Aorta (tissue), 5 donors: ENCODE measurements at places on chromosomes 3 and 15. TPM values are rescaled to one million over a fixed set of nuclear protein-coding genes. Genes with fewer than 3 reads are reported as not detected.

The IQCF5 gene
- not detected for total RNA-seq

DNA sequence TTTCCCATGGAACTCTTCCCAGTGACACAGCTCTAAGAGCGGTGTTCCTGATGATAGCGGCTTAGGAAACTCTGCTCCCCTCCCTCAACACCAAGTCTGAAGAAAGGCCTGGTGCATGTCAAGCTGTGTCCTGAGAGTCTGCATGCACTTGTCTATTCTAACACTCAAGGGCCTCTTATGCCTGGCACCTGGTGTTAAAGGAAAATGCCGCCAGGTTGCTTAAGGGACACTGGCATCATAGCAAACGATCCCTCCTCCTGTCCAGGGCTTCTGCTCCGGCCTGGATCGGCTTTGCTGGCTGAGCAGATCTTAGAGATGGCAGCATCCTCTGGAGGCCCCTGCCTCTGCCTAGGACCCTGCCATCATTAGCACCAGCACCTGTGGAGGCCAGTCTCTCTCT lies 121.7 kb downstream of the MEGF11 start:
- H3K27me3 ChIP-seq, result no peaks in the 10 kb centered on the region
- no peaks in the 10 kb centered on the region for H3K36me3 ChIP-seq
- H3K4me1 ChIP-seq, result no peaks in the 10 kb centered on the region

DNA sequence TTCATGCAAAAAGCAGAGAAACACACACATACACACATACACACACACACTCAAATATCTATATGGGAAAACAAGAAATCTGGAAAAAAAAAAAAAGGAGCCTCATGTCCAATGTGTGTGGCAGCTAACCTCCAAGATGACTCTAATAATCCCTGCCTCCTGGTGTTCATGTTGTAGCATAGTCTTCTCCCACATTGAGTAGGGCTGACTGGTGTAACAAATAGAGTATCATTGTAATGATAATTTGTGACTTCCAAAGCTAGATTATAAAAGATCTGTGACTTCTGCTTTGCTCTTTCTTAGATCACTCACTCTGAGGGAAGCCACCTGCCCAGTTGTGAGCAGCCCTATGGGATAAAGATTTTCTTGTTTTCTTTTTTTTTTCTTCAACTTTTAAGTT lies 130.9 kb upstream of the TNIK start:
- H3K4me1 ChIP-seq, result no peaks in the 10 kb centered on the region
- no peak overlapping the region for H3K4me3 ChIP-seq
- no peak for DNase-seq
- H3K36me3 ChIP-seq, result no peaks in the 10 kb centered on the region
- H3K27me3 ChIP-seq, result no peaks in the 10 kb centered on the region

DNA sequence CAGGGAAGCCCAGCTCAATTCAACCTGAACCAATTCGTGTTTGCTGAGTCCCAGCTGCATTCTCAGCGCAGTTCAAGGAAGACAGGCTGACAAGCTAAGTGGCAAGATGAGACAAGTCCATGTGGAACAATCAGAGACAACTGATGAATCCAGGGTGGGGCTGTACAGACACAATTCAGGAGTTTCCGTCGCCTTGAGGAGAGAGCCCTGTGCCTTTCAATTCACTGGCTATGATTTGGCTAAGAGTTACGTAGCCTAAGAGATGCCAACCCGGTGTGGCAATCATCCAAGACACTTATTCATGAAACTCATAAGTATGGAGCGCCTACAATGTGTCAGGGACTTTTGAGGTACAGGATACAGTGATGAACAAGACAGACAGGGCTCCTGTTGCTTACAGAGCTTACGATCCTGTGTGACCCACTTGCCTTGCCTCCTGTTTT lies 15.5 kb upstream of the ZBED2 start:
- H3K36me3 ChIP-seq, result no peaks in the 10 kb centered on the region
- DNase-seq, result no peak
- no peaks in the 10 kb centered on the region for H3K4me1 ChIP-seq
- no peak overlapping the region for H3K4me3 ChIP-seq

DNA sequence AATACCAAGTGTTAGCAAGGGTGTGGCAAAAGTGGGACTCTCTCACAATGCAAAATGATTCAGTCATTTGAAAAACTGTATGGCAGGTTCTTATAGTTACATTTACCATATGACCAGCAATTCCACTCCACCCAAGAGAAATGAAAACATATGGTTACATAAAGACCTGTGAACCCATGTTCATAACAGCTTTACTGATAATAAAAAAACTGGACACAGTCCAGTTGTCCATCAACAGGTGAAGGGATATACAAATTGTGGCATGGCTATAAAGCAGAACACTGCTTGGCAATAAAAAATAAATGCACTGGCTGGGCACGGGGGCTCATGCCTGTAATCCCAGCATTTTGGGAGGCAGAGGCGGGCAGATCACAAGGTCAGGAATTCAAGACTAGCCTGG lies 30.8 kb downstream of the RAD18 start:
- no peak for DNase-seq
- no peak overlapping the region for H3K27ac ChIP-seq
- peaks cover 2% of the 10 kb centered on the region for H3K4me1 ChIP-seq
- no peaks in the 10 kb centered on the region for H3K27me3 ChIP-seq
- no peak overlapping the region for H3K4me3 ChIP-seq

- peaks cover 5% of the 10 kb centered on the region for H3K36me3 ChIP-seq
- H3K4me3 ChIP-seq, result no peak overlapping the region
- H3K27me3 ChIP-seq, result no peaks in the 10 kb centered on the region
- no peak overlapping the region for H3K27ac ChIP-seq
Measured at GRCh38 chr3:138082992-138083386, 32.4 kb downstream of the DZIP1L start.

The PAQR9 gene
- total RNA-seq, result not detected

DNA sequence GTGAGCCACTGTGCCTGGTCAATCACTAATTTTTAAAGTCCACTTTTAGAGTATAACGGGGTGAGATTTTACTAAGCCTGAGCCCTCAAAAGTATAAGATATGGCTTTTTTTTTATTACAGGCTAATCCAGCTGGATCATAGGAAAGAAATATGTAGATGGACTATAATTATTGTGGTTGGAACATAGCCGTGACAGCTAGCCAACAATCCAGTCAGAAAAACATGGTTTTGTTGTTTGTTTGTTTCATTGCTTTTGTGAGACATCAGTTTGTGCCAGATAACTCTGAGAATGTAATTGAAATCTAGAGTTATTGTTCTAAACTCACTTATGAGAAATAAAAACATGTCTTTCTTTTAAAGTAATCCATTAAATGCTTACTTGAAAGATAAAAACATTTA lies 37.3 kb upstream of the ATOSA start:
- H3K27ac ChIP-seq, result no peak overlapping the region
- DNase-seq, result no peak
- H3K4me3 ChIP-seq, result no peak overlapping the region
- no peaks in the 10 kb centered on the region for H3K27me3 ChIP-seq

GRCh38 chr3:129936757-129937156 lies 37.8 kb upstream of the TRH start:
- no peaks in the 10 kb centered on the region for H3K4me1 ChIP-seq
- H3K27me3 ChIP-seq, result peaks cover 2% of the 10 kb centered on the region
- H3K36me3 ChIP-seq, result no peaks in the 10 kb centered on the region
- no peak for DNase-seq

DNA sequence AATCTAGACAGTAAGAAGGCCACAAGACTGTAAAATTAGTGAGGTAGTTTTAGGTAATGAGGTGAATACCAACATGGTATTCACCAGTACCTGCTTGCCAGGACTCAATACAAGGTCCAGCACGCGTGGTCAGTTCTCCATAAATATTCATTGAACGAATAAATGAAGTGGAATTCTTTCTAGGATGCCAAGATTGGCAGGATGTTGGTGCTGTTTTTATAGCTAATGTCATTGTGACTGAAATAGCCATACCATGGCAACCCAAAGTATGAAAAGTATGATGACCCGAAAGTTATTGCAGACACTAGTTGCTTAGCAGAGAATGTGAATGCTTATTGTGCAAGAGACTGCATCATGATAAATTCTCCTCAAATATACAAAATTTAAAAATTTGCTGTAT lies 307.2 kb downstream of the KCNH8 start:
- DNase-seq, result peak; percentile 49
- no peak overlapping the region for H3K4me3 ChIP-seq
- no peaks in the 10 kb centered on the region for H3K36me3 ChIP-seq
- peaks cover 8% of the 10 kb centered on the region for H3K4me1 ChIP-seq
- H3K27ac ChIP-seq, result no peak overlapping the region

- H3K27me3 ChIP-seq, result no peaks in the 10 kb centered on the region
- H3K4me3 ChIP-seq, result peak overlapping the region; percentile 54
- H3K27ac ChIP-seq, result peak overlapping the region; percentile 10
- H3K36me3 ChIP-seq, result no peaks in the 10 kb centered on the region
- no peak for DNase-seq
- no peaks in the 10 kb centered on the region for H3K4me1 ChIP-seq
Measured at GRCh38 chr15:24955531-24955921, 739 bp downstream of the SNRPN start.

- DNase-seq, result no peak
- H3K4me3 ChIP-seq, result no peak overlapping the region
- H3K36me3 ChIP-seq, result peaks cover 5% of the 10 kb centered on the region
Measured at GRCh38 chr3:37628711-37629301, 232.9 kb upstream of the CTDSPL start.

DNA sequence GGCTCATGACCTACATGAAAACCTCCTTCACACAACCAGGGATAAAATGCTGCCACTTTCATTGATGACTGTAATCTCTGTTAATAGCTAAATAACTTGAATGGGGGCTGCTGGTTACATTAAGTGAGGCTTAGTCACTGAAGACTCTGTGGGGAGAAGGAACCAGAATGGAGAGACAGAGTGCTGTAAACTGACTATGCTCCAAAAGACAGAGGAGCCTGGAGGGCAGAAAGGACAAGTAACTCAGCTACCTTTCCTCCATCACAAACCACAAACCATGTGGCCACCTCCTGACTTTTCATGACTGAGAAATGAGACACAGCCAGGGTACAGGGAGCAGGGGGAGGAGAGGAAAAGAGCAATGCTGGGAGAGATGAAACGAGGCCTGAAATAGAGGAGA lies 97.1 kb upstream of the TRIM42 start:
- no peak for DNase-seq
- H3K27ac ChIP-seq, result no peak overlapping the region
- no peaks in the 10 kb centered on the region for H3K36me3 ChIP-seq
- H3K4me3 ChIP-seq, result no peak overlapping the region
- H3K4me1 ChIP-seq, result no peaks in the 10 kb centered on the region

- no peak overlapping the region for H3K4me3 ChIP-seq
- no peak overlapping the region for H3K27ac ChIP-seq
Measured at GRCh38 chr15:62626903-62627302, 415.6 kb upstream of the TPM1 start.

The MAPKBP1 gene
- 44.1 TPM for total RNA-seq

- no peaks in the 10 kb centered on the region for H3K27me3 ChIP-seq
- H3K4me1 ChIP-seq, result no peaks in the 10 kb centered on the region
- no peak overlapping the region for H3K27ac ChIP-seq
- no peak overlapping the region for H3K4me3 ChIP-seq
Measured at GRCh38 chr15:81155375-81156218, 21.5 kb downstream of the CFAP161 start.

- no peak overlapping the region for H3K4me3 ChIP-seq
- peak overlapping the region; percentile 65 for H3K27ac ChIP-seq
Measured at GRCh38 chr15:68795298-68795848, 25.3 kb downstream of the ANP32A start.

The ACP3 gene
- total RNA-seq, result 4.2 TPM

The OPA1 gene
- 56.5 TPM for total RNA-seq

- peaks cover 4% of the 10 kb centered on the region for H3K36me3 ChIP-seq
- peaks cover 6% of the 10 kb centered on the region for H3K4me1 ChIP-seq
- H3K27me3 ChIP-seq, result no peaks in the 10 kb centered on the region
Measured at GRCh38 chr3:108065096-108065495, 25.7 kb downstream of the CD47 start.

The ACTC1 gene
- 2,067 TPM for total RNA-seq

The TTC21A gene
- total RNA-seq, result 11.6 TPM

GRCh38 chr3:13020159-13020750 lies 53.0 kb downstream of the IQSEC1 start:
- no peak overlapping the region for H3K4me3 ChIP-seq
- no peaks in the 10 kb centered on the region for H3K27me3 ChIP-seq
- no peaks in the 10 kb centered on the region for H3K4me1 ChIP-seq
- H3K36me3 ChIP-seq, result no peaks in the 10 kb centered on the region
- peak; percentile 75 for DNase-seq

The MME gene
- 4.4 TPM for total RNA-seq

DNA sequence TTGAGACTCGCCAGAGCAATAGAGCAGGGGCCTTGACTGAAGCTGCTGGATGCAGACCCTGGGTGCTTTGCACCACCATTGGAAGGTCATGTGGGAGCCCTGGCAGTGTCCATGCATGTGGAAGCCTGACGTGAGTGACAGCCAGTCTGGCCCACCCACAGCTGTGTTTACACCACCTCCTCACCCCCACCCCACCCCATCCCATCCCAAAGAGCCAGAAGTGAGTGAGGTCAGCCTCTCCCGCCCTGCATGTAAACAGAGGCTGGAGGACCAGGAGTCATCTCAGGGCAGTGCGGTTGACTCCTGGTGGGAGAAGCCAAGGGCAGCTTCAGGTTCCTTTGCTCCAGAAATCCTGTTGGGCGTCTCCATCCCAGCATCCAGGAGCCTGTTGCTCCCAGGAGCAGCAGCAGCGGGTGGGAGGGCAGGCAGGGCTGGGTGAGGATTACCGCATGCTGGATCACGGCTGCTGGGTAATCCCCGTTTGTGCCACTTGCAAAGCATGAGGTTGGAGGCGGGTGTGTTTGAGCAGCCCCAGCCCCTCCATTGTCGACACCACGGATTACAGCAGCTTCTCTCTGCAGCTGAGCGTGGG lies 44.6 kb downstream of the CORO2B start:
- H3K36me3 ChIP-seq, result no peaks in the 10 kb centered on the region
- no peak overlapping the region for H3K4me3 ChIP-seq
- no peaks in the 10 kb centered on the region for H3K4me1 ChIP-seq
- no peak overlapping the region for H3K27ac ChIP-seq
- DNase-seq, result no peak

GRCh38 chr3:13621381-13622221 lies 72.7 kb downstream of the FBLN2 start:
- H3K36me3 ChIP-seq, result no peaks in the 10 kb centered on the region
- DNase-seq, result peak; percentile 47
- no peaks in the 10 kb centered on the region for H3K4me1 ChIP-seq
- H3K27me3 ChIP-seq, result no peaks in the 10 kb centered on the region
- no peak overlapping the region for H3K27ac ChIP-seq

DNA sequence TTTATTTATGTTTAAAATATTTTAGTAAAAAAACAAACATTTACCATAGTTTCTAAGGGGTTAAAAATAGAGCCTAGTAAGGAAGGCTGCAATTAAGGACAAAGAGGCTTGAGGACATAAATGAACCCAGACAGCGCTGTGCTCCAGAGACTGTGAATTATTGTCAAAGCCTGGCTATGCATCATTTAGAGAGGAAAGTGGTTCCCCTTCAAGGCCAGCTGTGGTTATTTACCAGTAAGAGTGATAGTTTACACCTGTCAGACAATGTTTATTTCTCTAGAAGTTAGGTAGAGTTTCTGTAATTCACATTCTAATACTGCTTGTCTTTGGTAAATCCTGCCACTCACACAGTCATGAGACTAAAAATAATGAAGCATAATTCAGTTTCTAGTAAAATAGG lies 32.4 kb upstream of the PIK3R4 start:
- H3K4me3 ChIP-seq, result no peak overlapping the region
- DNase-seq, result no peak
- no peaks in the 10 kb centered on the region for H3K36me3 ChIP-seq
- H3K27me3 ChIP-seq, result no peaks in the 10 kb centered on the region
- H3K4me1 ChIP-seq, result no peaks in the 10 kb centered on the region

- H3K27ac ChIP-seq, result no peak overlapping the region
- no peaks in the 10 kb centered on the region for H3K27me3 ChIP-seq
- no peaks in the 10 kb centered on the region for H3K4me1 ChIP-seq
- no peak for DNase-seq
Measured at GRCh38 chr15:93920204-93920603, 311.2 kb upstream of the MCTP2 start.

The FANCD2OS gene
- total RNA-seq, result not detected
